T-cell (primary cell): ENCODE measurements at places on chromosomes 7 and 10.

DNA sequence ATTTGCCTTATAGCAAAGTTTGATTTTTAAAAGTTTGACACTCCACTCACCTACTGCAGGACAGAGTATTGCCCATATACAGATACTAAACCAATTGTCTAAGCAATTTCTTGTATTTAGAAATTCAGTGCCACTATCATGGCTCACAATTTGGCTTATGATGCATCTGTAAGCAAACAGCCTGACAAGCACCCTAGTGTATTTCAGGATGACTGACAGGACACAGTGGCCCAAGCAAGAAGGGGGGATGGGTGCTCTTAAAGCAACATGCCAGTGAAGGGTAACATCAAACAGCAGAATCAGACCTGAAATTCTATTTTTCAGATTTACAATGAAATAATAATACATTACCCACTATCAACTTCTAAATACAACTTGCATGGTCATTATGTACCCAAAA lies 30.5 kb downstream of the CTNNA3 start:
- DNase-seq, result no peak

DNA sequence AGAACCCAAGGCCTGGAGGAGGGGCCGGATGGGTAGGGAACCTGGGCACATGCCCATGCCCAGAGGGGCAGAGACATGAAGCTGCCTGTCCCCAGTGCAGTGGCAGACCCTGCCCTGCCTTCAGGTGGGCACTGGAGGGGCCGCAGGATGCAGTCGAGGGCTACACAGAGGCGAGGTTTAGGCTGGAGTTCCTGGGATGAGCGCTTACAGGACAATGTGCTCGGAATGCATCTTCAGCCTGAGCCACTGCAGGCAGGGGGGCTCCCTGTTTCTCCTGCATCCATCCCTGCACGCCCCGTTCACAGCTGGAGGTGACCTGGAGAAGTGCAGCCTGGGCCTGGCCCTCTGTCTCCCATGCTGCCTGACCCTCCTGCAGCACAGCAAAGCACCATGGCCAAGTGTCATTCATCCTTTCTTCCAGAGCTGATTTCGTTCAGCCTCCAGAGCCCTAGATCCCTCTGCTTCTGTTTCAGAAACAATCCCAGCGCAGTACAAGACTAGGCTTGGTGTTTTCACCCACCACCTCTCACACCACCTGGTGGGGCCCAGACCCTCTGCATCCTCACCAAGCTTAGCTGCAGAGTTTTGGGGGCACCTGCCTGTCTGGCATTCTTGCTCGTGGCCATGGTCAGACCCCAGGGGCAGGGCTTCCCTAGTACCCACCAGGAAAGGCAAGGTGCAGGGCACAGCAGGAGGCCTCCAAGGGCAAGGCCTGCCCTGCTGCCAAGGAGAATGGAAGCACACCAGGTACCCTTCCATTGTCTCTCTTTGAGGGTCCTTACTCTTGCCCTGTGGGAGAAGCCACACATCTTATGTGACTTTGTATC lies 311.9 kb downstream of the TCERG1L start:
- DNase-seq, result no peak

DNA sequence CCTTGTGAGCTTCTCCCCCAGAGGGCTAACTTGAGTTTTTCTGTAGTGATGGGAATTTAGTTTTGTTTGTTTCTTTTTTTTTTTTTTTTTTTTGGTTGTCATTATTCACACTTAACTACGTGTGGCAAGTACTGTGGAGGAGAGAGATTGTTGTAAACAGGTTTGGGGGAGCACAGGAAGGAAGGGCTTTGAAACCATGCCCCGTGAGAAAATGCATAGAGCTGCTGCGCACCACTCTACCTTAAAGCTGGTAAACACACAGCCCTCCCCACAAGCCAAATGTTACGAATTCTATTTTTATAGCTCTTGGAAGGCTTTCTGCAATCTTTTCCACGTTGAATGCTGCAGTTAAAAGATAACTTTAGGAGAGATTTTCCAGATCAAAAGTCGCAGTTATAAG lies 76.2 kb downstream of the ZNF22 start:
- DNase-seq, result peak; percentile 28

GRCh38 chr7:158443014-158443687 lies 144.5 kb downstream of the PTPRN2 start:
- DNase-seq, result no peak

GRCh38 chr7:150923802-150924201 lies 54.3 kb downstream of the KCNH2 start:
- DNase-seq, result no peak
